NCI-H510A (cell line): ENCODE measurements at places on chromosomes 3 and 15.

DNA sequence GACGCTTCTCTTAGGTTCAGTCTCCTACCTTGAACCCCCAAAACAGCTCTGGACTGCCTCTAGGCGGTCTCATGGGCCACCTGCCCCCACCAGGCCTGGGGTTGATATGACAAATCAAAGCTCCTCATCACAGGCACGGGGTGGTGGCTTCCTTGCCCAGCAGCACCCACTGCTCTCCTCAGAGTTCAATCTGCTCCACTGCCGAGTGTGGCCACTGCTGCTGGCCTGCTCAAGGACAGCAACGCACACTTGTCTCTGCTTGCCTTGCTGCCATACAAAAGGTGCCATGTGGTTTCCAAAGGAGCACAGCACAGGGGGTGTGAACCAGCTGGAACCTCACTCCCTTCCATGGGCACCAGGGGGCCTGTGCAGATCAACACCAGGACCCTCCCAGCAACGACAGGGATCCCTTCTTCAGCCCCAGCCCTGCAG lies 10.2 kb downstream of the KBTBD13 start:
- DNase-seq = no peak

DNA sequence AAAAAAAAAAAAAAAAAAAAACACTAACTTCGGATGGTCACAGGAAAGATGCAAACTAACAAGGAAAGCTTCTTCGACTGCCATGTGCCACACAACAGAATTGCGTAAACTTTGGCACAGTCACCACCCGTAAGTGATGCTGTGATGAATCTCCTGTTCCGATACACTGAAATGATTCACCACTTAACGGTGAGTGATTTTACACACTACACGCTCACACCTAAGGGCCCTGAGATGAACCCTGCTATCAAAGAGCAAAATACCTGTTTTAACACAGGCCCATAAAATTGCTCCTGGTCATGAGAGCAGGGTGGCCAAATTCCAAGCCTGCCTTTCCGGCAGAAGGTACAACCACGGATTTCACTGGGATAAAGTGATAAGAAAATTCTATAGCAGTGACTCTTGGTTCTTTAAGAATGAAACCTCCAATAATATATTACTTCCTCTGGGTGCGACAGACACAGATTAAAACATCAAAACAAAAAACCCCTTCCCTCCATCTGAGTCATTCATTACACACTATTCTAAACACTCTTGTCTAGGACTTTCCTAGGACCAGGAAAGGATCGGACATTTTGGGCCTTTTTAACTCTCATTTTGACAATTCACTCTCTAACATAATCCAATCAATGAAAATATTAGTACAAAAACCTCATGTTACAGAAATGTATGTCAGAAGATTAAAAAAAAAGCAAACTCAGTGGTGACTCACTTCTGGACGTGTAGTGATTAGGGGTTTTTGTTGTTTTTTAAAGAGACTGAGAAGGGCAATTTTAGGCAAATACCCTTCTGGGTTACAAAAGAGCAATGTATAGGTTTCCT lies 28.3 kb downstream of the LRIG1 start:
- DNase-seq = no peak

DNA sequence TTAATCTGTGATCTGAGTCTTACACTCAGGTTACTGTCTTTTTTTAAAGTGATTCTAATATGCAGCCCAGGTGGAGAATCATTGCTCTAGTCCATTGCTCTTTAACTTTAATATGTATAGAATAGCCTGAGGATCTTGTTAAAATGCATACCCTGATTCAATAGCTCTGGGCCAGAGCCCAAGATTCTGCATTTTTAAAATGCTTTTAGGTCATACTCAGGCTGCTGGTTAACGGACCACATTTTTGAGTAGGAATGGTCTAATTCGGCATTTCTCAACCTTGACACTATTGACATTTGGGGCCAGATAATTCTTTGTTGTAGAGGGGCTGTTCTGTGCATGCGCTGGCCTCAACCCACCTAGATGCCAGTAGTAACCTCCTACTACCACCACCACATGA lies 20.9 kb upstream of the FSTL1 start:
- DNase-seq = no peak

DNA sequence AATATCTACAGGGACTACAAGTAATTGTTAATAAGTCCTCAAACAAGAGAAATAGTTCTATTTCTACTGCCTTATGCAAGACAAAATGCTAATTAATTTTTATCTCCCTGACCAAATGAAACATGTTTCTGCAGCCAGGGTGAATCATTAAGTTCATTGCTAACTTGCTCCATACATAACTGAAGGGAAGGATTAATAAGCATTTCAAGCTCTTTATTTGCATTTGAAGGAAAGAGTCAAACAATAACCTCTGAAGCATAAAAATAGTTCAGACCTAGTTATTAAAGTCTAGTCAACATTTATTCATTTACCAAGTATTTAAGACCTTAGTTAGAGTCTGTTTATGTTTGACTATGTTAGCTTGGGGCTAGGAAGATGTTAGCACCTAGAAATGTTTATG lies 120.0 kb downstream of the ATP1B3 start:
- DNase-seq = no peak

DNA sequence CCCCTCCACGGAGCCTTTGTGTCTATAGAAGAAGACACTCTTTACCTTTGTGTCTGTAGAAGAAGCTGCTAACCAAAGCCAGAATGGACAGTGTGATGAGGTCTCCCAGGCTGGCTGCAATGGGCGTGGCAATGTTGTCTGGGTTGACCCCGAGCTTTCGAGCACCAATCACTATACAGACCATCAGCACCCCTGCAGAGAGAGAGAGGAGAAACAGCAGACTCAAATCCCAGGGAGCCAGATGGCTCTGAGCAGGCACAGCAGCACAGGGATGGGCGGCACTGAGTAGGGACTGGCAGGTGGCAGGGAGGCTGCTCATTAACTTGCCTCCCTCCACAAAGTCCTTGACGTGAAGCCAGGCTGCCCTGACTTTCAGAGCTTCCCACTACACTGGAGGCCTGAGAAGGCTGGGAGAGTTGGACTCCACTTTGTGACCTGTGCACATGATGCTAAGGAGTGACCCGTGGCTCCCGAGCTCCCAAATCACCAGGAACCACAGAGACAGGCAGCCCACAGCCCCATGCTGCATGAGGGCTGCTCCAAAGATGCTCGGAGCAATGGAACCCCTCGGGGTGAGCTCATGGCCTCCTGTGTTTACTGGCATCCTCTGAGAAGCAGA lies 53.9 kb downstream of the ROPN1B start:
- DNase-seq = no peak
